Fibroblast of the aortic adventitia (primary cell): ENCODE measurements at places on chromosomes 2 and 18.

GRCh38 chr2:64751286-64752260, 97.9 kb upstream of the SERTAD2 start:
- DNase-seq, result peak; percentile 99

- DNase-seq, result no peak
These were observed 14.0 kb downstream of the PKDCC start for GRCh38 chr2:42061839-42062238.

- no peak for DNase-seq
These were observed 66.0 kb downstream of the EIPR1 start for GRCh38 chr2:3311601-3312000.

- no peak for DNase-seq
These were observed 93.5 kb downstream of the CAPN13 start for GRCh38 chr2:30713698-30714097.

GRCh38 chr2:187567126-187567525, 12.9 kb upstream of the TFPI start:
- peak; percentile 77 for DNase-seq

DNA sequence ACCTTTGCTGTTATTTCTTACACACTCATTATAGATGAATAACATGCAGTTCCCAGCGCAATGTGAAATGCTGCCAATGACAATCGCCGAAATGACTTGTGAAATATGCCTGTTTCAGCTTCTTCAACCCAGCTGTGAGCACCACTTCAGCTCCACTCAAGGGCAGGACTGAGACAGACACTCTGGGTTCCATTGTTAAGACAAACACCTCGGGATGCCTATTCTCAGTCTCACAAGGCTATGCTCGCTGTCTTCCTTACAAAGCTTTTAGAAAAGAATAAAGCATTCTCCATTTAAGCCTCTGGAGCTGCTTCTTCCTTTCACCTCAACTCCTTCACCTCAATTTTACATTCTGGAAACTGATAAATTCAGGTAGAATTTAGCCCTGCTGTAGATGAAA, 4.2 kb downstream of the CBLN2 start:
- no peak for DNase-seq

DNA sequence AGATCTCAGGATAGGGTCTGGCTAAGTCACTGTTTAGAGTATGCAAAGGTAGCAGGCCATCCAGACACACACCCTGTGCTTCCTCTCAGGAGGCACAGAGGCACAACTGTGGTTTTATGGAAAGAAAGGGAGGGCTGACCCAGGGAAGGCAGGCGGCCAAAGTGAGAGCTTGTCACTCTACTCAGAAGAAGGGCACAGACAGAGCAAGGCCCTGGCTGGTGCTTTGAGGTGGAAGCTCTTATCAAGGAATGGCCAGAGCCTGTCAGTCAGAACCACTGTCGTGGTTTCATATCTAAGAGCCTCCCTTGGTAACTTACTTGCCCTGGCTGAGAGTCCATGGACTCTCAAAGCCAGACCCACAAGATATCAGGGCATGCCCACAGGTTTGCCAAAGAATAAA, 40.7 kb downstream of the SLC9A2 start:
- DNase-seq, result no peak

DNA sequence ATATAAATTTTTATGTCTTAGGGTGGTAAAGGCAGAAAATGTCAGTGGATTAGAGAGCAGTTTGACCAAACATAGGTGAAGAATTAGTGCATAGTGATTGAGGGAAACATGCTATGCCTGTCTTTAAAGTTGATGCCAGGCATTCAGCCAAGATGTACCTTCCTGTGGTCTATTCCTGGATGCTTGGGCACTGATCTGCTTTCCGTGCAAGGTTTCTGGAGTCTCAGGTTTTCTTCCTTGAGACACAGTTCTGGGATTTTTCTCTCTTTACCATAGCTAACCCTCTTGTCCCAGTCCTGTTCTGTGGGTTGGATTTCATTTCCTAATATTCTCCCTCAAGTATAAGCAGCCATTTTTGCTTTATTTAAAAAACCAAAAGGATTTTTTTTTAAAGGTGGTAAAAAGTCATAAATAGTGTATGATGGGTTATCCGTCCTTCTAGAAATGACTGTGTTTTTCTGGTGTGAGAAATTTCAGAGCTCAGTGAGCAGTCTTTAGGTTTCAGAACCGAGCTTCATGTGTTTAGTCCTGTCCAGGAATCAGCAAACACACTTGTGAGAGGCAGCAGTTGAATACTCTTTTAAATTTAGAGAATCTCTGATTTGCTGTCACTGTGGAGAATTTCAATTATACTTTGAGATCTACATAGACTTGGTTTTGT, 43.0 kb upstream of the CYBRD1 start:
- no peak for DNase-seq

DNA sequence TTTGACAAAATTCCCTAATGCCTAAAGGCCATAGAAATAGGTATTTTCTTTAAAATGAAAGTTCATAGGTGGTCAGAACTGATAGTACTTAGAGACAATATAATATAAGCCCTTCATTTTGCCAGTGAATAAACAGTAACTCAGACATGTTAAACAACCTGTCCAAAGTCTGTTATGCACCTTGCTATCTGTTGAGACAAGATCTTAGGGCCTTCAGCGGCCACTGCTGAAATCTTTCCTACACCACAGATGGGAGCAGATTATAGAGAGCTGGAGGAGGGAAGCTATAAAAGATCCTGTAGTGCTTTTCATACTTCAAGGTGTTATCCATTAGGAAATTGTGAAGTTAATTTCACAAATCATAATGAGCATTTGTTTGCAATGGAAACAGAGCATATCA, 13.8 kb downstream of the CERKL start:
- DNase-seq, result no peak

GRCh38 chr2:236951830-236952475, 133.7 kb upstream of the COPS8 start:
- no peak for DNase-seq

DNA sequence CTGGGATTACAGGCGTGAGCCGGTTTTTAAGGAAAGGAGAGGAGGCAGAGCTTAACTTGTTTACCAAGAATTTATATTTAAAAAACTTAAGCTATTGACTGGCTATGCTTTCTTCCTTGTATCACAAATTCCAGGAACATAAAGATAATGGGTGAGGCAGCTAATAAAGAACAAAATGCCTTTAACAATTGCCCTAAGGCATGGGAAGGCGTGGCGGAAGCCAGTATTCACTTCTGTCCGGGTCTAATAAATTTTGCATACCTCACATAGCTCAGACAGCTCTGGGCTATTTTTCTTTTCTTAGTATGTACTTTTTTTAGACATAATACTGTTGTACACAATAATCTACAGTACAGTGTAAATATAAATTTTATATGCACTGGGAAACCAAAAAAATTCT, 1.0 kb upstream of the LDAH start:
- no peak for DNase-seq

- DNase-seq, result no peak
These were observed 61.4 kb downstream of the LHCGR start for GRCh38 chr2:48694149-48694548.

DNA sequence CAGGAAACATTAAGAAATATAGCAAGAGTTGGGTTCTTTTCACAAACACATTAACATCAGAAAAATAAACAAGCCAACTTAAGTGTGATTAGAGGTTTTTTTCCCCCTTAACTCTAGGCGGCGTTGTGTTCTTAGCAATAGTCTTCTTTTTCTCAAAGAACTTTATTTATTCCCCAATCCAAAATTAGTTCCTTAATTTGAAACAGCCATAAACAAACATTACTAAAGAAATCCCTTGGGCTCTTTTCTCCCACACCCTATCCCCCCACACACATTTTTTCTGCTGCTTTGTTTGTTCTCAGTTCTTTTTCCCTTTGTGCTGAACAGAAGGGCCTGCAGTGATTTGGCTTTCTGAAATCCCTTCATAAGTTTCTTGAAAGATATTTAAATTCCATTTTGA, 13.2 kb upstream of the MYO1B start:
- DNase-seq, result peak; percentile 62

DNA sequence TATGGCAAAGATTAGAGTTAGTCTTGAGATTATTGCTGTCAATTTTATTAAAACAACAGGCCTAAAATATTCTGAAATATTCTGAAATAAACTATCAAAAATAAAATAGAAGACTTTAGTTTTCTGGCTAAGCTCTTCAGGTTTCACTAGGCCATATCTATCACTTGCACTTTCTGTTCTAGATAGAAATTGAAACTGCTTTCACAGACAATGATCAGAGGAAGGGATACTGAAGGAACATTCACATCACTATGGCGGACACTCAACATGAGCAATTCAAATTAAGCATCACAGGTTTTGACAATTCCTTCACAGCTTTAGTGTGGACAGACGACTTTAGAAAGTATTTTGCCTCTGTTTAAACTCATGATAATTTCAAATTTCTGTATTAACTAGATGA, 586.4 kb upstream of the REG3G start:
- DNase-seq, result no peak

GRCh38 chr2:150126143-150126740, 361.2 kb downstream of the RND3 start:
- DNase-seq, result no peak

GRCh38 chr2:165576409-165577154, 107.1 kb downstream of the CSRNP3 start:
- DNase-seq, result no peak

DNA sequence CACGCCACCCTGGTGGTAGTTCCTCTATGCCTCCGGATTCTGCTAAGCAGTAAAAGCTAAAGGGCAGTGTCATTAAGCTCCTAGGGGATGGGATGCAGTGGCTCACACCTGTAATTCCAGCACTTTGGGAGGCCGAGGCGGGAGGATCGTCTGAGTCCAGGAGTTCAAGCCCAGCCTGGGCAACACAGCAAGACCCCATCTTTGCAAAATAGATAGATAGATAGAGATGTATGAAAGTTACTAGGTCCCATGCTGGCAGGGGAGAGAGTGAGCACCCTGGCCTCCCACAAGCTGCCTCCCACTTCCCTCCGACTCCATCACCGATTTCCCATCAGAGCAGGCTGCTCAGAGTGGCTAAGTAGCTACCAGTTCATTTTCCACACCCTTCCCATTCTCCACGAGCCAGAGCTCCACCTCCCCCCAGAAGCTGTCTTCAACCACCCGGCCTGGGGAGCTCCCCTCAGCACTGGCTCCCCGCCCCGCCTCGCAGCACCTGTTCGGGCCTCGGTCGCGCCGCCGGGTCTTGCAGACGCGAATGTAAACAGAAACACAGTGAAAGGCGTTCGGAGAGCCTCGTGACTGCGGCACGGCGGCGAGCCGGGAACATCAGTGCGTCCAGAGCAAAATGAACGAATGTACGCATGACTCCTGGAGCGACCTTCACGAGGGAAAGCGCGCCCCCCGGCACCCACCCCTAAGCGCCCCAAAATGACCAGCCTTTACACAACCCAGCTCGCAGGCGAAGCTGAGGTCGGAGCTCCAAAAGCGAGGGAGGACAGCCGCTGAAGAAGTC, 598 bp upstream of the CEP68 start:
- no peak for DNase-seq

- peak; percentile 49 for DNase-seq
These were observed 75.0 kb downstream of the CERS6 start for GRCh38 chr2:168530982-168531622.

DNA sequence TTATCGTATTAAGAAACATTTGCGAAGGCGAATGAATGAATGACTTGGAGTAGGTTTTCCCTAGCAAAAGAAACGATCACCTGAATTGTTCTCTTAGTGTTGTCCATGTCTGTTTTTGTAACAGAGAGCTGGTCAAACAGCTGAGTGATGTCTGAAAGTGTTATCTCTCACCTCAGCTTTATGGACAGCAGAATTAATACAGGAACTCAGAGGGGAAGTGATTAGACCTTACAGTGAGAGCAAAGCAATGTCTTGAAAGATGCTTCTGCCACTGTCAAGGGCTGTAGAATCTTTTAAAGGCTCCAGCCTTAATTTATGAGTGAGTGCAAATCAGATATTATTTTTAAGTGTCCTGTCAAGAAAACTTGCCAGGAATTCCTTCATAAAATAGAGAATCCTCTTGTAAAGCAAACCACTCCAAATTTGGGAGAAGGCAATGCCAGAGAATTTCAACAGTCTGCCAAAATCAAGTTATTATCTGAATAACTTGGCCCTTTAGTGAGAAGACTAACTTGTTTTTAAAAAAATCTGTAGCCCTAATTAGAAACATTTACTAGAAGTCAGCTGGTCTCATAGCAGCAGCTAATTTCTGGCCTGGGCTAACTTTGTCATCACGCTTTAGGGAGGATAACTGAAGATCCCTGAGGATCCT, 60.7 kb downstream of the CDC42EP3 start:
- DNase-seq, result peak; percentile 88

DNA sequence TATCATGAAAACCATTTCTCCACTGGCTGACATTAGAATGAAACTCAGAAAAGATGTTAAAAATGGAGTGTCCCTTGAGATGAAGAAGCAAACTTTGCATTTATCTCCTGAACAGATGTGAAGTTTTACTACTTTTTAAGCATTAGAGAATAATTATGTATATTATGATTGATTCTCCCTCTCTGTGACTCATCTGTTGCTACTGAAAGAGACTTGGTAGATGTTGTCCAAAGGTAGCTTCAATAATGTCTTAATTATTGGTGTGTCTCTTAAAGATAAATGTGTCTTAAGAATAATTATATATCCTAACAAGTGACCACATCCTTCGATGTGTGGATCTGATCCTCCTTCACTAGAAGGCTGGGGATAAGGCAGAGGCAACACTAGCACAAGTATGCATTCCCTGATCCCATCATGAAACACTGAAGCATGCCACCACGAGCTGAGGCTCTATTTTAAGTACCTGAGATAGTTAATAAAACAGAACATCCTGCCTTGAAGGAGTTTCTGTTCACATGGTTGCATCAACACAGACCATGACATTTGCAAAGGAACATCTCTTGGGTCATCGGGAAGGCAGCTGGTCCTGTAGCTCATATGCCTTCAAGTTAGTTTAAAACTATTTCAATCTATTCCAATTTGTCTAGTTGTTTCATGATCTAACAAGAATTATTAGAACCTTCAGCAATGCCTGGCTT, 15.5 kb downstream of the RND3 start:
- DNase-seq, result peak; percentile 7

DNA sequence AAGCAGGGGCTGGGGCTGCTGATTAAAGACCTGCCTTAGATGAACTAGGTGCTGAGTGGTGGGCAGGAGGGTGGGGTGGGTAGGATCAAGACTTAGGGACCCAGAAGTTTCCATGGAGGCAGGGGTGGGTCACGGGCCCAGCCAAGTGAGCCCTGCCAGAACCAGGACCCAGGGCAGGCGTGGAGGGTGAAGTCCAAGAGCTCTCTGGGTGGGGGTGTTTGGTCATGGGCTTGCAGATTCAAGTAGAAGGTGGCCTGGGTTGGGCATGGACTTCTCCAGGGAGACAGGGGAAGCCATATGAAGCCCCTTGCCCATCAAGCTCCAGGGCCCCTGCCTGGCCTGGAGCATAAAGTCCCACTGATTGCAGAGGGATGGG, 168.8 kb downstream of the SMAD7 start:
- no peak for DNase-seq

DNA sequence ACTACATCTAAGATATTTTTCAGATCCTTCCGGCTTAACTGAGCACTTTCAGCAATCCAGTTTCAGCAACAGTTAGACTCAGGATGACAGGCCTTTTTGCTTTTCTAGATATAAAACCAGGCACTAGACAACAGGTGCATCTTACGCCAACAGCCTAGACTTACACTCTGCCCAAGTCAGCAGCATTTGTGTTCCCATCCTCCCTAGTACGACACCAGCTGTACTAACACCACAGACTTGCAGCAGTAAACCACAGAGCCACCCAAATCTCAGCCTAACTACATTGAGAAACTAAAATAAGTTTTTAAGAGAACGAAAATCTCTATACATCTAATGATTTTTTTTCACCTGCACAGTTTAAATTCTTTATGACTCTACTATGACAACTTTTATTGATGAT, 89.9 kb upstream of the DNMT3A start:
- DNase-seq, result no peak

GRCh38 chr2:162890690-162891311, 52.2 kb upstream of the KCNH7 start:
- DNase-seq, result peak; percentile 53

GRCh38 chr2:204026294-204026693, 89.7 kb downstream of the ICOS start:
- DNase-seq, result no peak
